ENCODE measurements at places on chromosomes 3 and 15.

- peak; percentile 52 for DNase-seq
Observed at GRCh38 chr3:42071904-42072812, 19.0 kb upstream of the TRAK1 start.

DNA sequence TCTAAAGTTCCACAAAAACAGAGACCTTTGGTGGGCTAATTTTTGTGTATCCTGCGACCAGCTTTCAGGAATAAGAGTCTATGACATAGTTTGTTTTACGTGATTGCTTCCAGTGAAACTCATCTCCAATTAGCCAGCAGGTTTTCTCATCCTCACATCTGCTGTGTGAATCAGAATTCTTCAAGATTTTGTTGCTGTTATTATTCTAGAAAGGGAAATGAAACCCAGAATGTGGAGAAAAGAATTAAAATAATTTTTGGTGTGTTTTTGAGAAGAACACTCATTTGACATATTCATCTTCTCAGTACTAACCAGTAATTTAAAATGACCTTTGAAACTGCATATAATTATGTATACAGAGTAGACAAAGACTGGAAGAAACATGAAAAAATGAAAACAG, 175.9 kb downstream of the USP13 start:
- no peak for DNase-seq

DNA sequence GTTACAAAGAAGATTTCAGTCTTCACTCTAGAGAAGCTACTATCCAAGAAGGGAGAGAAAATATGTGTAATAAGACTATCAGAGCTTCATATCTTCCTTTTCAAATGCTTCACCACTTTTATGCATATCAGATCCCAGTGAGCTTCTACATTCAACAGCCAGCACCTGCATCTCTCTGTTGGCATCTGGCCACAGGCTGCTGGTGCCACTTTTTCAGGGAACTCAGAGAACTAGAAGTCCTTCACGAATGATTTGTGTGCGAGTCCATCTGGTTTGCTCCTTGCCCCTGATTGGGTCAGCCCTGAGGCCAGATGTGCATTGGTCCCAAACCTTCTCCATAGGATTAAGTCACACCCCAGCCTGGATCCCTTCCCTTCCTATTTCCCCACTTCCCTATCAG, 22.1 kb downstream of the SNTN start:
- DNase-seq: no peak

GRCh38 chr15:35693286-35693685, 147.3 kb upstream of the DPH6 start:
- peak; percentile 84 for DNase-seq

GRCh38 chr3:22297436-22297835, 546.4 kb upstream of the ZNF385D start:
- DNase-seq: no peak

GRCh38 chr15:52567871-52568600, 794 bp downstream of the ARPP19 start:
- peak; percentile 37 for DNase-seq

DNA sequence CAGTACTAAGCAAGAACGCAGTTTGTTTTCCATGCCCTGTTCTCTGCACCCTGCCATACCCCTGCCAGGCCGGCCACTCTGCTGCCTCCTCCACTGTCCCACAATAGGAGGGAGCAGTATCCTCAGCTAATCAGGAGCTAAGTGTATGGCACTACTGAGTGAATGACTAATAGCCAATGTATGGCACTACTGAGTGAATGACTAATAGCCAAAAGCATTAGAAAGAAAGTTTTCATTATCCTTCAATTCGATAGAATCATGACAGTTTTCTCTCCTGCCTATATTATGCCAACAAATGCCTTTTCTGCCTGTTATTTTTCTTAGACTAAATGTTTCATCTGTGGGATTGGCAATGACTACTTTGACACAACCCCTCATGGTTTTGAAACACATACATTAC, 107.5 kb upstream of the CHRM5 start:
- DNase-seq: peak; percentile 39

- no peak for DNase-seq
Observed at GRCh38 chr3:36548712-36549111, 168.4 kb downstream of the STAC start.

DNA sequence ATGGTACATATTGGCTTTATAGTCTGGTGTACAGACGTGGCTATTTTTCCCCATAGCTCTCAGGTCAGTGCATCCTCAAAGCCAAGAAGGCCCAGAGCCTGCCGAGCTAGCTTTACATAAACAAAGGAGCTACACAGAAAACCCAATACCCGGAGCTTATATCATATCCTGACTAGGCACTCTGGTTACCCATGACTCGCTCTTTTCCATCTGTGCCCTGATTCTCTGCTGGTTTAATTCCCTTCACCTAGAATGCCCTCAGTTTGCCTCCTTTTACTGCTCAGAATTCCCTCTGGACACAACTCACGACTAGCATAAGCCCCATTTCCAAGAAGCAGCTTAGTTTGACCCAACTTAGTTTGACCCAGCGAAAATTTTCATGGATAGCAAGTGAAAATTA, 110.8 kb downstream of the TIGIT start:
- DNase-seq: no peak

GRCh38 chr3:186354100-186354499, 7.9 kb downstream of the DGKG start:
- no peak for DNase-seq

- DNase-seq: peak; percentile 19
Observed at GRCh38 chr15:69161079-69161877, 843 bp downstream of the GLCE start.

- no peak for DNase-seq
Observed at GRCh38 chr15:68411343-68411675, 20.7 kb downstream of the ITGA11 start.

DNA sequence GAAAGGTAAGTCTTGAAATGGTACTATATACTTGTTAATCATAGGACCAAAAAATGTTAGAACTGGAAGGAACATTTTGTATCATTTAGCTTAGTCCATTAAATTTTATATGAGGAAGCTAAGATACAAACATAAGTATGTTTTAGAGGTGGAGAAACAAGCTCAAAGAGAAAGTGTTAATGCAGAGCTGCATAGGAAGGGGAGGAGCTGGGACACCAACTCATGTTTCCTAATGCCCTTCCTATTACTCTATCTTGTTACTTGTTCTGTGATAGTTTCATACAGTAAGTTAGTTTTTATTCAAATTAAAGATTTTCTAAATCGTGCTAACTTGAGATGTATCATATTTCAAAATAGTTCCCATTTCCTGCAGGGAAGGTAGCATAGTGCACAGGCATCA, 7.4 kb downstream of the SLC35A5 start:
- no peak for DNase-seq

- no peak for DNase-seq
Observed at GRCh38 chr3:75631541-75631940, 32.6 kb upstream of the FRG2C start.

GRCh38 chr3:41251593-41251992, 52.3 kb downstream of the CTNNB1 start:
- no peak for DNase-seq

DNA sequence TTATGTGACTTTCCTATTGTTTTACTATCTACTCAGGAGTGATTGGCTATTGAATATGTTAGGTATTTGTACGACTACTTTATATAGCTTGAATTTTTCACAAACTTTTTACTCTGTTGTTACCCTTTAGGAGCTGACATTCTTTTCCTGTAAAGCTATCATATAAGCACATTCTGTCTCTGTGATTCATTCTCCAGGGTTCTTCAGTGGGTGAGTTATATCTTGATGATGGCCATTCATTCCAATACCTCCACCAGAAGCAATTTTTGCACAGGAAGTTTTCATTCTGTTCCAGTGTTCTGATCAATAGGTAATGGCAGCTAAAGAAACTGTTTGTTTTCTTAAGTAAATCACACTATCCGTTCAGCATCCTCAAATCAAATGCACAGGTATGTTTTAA, 10.1 kb upstream of the CAPN3 start:
- peak; percentile 69 for DNase-seq

GRCh38 chr15:58908550-58909309, 24.7 kb downstream of the SLTM start:
- DNase-seq: no peak

DNA sequence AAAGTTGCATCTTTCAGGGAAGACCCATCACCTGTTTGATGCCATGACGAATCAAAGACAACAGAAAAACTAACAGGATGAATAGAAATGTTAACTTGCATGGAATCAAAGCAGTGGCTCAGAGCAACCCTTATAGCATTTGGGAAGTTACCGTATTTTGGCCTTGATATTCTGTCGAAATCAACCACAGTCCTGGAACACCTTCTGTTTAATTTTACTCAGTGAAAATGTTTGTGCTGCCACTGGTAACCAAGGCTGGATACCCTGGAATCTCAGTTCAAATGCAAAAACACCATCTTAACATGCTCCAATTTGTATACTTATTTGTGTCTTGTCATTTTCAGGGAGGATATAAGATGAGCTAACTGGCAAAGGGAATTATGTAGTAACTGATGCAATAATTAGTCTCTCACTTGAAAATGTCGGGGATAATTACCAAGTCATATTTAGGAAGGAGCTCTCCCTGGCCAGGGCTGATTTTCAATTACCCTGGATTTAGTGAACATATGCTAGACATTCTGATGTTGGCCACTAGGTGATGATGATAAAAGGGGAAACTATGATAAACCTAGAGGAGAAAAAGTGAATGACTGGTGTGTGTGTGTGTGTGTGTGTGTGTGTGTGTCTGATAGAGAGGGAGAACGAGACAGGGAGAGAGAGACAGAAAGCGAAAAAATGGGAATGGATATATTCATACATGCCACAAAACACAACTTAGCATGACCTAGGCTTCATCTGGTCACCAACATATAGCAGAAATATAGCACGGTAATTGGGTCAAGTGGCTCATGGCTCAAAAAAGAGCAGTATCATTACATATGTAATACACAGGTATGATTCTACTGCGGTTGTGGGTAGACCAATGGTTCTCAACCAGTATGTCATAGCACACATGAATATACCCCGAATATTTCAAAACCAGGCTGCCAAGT, 19.0 kb upstream of the PRICKLE2 start:
- peak; percentile 50 for DNase-seq

DNA sequence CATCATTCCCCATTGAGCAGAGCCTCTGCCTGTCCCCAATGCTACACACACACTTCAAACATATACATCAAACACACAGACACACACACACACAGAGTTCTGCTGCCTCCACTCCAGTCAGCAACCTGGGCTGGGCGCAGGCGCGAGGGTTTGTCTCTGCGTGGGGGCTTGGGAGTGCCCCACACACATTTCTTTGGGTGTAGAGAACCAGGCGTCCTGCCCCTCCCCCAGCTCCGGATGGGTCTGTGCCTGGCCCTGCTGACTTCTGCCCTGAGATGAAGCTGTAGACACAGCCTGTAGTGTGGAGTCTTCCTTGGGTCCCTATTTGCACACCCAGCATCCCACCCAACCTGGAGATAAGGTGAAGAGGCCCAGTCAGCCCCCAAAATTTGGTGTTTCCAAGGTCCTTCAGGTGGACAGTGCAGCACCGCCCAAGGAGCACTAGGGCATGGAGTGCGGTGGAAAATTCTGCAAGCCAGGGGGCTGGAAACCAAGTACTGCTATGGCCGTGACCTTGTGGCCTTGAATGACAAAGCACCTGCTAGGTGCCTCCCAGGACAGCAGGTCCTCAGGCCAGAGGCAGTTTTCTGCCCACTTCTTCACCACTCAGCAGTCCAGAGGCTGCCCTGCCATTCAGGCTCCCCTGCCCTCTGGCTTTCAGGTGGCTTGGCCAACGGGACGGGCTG, 26.8 kb downstream of the FBXW12 start:
- peak; percentile 10 for DNase-seq

GRCh38 chr15:78037779-78038305, 39.7 kb downstream of the TBC1D2B start:
- no peak for DNase-seq

DNA sequence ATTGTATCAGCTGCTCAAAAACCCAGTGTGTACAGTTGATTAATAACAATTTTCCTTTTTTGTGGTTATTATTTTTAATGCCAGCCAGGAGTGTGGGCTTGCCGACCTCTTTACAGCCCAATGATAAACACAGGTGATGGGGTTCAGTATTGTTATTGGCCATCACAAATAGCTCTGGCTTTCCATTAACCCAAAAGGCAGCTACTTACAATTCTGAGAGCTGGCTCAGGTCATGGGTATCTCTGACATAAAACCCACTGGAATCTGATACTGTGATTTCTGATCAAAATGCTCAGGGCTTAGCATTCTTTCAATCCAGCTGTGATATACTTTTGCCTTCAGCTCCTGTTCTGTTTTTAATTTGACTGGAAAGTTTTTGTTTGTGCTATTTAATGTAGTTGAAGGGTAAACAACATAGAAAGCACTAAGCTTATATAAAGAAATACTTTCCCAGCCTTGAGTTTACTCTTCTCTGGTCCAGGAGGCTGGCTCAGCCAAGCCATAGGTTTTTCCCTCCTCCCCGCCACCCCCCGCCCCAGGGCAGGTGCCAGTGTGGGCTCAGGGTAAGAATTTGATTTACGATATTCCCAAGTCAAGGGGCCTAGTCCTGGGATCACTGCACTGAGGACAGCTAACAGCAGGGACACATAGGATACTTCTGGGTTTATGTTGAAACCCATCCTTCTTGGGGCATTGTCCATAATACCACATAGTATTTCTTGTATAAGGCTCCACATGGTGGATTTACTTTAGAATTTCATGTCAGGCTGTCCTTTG, 54.0 kb upstream of the MYZAP start:
- DNase-seq: no peak

DNA sequence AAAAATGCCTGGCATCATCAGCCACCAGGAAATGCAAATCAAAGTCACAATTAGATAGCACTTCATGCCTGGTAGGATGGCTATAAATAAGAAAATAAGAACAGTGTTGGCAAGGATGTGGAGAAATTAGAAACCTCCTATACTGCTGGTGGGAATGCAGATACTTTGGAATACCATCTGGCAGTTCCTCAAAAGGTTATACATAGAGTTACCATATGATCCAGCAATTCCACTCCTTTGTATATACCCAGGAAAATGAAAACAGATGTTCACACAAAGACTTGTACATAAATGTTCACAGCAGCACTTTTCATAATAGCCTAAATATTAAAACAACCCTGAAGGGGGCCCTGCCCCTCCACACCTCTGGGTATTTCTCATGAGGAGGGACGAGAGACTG, 13.7 kb downstream of the ACSBG1 start:
- DNase-seq: no peak

DNA sequence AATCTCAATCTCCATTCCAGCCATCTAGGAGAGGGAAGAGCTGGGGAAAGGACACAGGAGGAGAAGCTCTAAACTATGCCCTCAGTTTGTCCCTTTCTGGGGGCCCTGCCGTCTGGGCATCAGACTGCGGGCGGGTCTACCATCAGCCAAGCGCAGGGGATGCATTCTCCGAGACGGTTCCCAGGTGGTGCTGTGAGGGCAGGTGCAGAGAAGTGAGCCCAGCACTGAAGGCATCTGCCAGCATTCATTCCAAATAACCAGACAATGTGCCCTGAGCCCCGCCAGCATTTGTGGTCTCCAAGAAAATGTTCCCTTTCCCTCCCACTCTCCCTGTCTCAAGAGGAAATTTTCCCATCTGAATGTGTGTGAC, 265.7 kb downstream of the XXYLT1 start:
- DNase-seq: no peak

DNA sequence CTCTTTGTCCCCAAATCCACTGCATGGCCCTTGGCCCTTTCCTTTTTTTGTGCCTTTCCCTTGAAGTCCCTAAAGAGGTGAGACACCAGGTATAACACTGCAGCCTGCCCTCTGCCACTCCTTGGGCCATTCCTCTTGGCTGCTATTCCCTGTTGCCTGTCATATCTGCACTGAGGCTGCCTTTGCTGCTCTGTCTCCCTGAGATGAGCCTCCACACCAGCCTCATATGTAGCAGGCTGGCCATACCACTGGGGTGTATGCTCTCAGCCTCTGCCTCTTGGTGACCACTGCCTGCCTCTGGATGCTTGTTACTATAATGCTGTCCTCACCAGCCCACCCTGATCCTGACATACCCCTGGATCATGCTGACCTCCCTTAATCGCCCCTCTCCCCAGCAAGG, 252.0 kb downstream of the CLSTN2 start:
- no peak for DNase-seq

All from amniotic epithelial cell (primary cell).